Suppressor macrophage treated with lipopolysaccharide for 1 hour (primary cell): ENCODE measurements at places on chromosomes 1 and 21.

DNA sequence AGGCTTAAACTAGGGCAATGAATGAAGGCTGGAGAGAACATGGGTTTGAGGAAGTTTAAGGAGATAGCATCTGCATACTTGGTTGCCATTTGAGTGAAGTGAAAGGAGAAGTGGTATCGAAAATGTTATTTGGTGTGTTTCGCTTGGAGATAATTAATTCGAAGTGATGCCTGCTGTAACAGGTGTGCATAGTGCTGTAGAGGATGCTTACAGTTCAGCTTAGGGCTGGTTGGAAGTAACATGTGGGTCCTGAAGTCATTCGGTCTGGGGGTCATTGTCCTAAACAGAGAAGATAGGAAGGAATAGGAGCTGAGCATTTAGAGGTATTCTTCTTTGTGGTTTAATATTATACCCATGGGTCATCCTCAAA is 301 bp upstream of the NUDT17 start:
- peak; percentile 55 for DNase-seq

GRCh38 chr21:42037516-42037915 is 27.4 kb upstream of the ZBTB21 start:
- DNase-seq: no peak

- no peak for DNase-seq
Observed at GRCh38 chr1:191608367-191608766, 549.9 kb upstream of the RGS18 start.

DNA sequence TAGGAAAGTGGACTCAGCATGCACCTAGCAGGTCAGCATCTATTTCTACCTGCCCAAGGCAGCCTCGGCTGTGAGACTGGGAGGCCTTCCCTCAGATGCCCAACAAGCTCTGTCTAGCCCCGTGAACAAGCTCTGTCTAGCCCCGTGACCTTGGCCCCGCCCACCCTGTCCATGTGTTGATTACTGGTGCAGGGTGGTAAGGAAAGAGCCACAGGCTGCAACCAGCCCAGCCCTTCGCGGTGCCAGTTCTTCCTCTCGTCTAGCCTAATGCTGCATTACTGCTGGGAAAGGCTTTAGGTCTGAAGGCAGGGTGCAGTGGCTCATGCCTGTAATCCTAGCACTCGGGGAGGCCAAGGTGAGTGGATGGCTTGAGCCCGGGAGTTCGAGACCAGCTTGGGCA is 2.2 kb downstream of the GPR153 start:
- no peak for DNase-seq

- no peak for DNase-seq
Observed at GRCh38 chr1:116806245-116806644, 52.0 kb downstream of the CD2 start.

- no peak for DNase-seq
Observed at GRCh38 chr1:170460001-170460400, 72.0 kb upstream of the GORAB start.

GRCh38 chr1:42350086-42350485 is 15.1 kb upstream of the FOXJ3 start:
- no peak for DNase-seq

- DNase-seq: no peak
Observed at GRCh38 chr1:93111065-93111464, 32.0 kb downstream of the MTF2 start.

GRCh38 chr1:228109962-228110488 is 926 bp upstream of the MRPL55 start:
- no peak for DNase-seq

GRCh38 chr1:245957427-245957826 is 549.7 kb downstream of the SMYD3 start:
- DNase-seq: no peak

- no peak for DNase-seq
Observed at GRCh38 chr1:85806236-85806965, 98.2 kb upstream of the ZNHIT6 start.

- DNase-seq: no peak
Observed at GRCh38 chr1:45275054-45275453, 51.6 kb upstream of the HPDL start.
